ENCODE measurements at places on chromosomes 6 and 20.

GRCh38 chr20:34558320-34559218, at the start of gene MAP1LC3A:
MAP1LC3A (plus strand) TSS chr20:34558718; CDS start chr20:34558869, 151 bp downstream.
- DNase-seq, result peak; percentile 94

GRCh38 chr6:86706449-86706848, 230.9 kb upstream of the HTR1E start:
- DNase-seq, result no peak

DNA sequence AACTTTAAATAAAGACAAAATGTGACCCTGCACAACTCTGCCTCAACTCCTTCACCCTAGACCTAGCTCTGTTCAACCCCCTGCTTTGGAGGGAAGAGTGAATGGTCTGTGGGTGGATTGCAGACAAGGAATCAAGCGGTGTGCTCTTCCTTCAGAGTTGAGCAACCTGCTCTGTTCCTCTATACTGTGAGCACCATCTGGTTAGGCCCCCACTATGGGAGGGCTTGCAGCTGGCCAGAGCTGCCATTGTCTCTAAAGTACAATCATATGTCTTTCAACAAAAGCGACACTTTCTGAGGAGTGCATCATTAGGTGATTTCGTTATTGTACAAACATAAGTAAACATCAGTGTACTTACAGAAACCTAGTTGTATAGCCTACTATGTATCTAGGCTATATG, 406.1 kb upstream of the MARCKS start:
- DNase-seq, result no peak

DNA sequence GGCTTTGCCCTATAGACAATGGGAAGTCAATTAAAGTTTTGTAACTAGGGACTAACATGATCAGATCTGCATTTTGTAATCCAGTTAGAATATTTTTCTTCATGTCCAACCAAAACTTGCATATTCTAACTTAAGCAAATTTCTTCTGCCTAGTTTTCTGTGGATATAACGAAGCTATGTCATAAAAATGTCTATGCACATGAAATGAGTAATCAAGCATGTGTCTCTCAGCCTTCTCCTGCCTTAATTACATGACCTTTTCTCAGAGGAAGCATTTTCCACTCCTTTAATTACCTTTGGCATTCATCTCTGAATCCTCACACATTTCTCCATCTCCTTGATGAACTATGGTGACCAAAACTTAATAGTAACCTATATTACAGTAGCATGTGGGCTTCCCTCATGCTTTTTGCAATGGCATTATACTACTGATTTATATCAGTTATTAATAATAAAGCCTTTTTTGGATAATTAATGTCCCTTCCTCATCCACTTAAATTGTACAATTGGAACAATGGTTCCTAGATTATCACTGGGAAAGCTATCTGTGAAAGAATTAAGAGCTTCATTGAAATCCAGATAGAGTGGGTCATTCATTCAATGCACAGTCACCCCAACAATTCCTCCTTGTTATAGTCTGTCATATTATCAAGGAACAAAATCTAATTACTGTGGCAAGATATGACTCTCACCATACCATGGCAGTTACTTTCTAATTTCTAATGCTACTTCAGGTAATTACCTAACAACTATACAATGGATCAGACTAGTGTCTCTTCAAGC, 19.1 kb upstream of the FBXO9 start:
- no peak for DNase-seq

DNA sequence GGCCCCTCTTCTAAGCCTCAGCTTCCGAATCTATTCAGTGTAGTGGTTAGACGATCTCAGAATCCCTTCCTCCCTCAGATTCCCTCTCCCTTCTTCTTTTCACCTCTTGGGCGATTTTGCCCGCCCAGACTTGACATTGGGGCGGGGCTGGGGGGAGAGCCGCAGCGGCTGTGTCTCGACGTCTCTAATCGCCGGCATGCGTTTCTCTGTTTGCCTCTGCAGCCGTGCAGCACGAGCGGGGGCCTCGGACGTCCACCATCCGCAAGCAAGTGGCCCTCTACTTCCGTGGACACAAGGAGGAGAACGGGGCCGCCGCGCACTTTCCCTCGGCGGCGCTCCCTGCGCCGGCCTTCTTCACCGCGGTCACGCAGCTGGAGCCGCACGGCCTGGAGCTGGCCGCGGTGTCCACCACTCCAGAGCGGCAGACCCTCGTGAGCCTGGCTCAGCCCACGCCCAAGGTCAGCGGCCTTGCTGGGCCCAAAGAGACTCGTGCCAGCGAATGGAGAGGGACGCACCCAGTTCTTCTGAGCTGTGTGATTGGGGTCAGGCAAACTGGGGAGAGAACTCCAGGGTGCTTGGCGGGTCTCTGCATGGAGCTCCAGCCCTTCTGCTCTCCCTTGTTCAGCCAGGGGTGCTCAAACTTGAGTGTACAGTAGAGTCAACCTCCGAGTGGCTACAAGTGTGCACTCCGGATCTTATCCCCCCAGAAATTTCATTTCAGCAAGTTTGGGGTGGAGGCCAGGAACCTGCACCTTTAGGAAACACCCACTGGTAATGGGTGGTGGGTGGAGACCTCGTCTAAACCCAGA, 10.7 kb downstream of the NR2E1 start:
- no peak for DNase-seq

DNA sequence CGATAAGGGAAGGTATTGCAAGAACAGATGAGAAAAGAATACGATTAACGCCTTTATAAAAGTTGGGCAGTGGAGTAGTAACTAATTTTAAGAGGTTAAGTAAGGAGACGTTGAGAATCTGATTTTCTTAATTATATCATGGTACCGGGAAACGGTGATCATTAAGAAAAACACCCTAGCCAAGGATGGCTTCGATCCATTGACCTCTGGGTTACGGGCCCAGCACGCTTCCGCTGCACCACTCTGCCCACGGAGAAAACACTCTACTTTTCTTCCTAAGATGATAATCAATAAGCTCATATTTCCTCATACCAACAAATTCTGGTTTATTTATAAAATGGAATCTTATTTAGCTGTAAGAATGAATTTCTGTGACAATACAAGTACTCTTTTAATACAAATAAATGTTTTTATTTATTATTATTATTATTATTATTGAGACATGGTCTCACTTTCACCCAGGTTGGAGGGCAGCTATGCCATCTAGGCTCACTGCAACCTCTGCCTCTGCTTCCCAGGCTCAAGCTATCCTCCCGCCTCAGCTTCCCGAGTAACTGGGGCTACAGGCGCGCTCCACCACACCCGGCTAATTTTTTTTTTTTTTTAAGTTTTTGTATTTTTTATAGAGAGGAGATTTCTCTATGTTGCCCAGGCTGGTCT, 8.3 kb downstream of the POM121L2 start:
- no peak for DNase-seq

DNA sequence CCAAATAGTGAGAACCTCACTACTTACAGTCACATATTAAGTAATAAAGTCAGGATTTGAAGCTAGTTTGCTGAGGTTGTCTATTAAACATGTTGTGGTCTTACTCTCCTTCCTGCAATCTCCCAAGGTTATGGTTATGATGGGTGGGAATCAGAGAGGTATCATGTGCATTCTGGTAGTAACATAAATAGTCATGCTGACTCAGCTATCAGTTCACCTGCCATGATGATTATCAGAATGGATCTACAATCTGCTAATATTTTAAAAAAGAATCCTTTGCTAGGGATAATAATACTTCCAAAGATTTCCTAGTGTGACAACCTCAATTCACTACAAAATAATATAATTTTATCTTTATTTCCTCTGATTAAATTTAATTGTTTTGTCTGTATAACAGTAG, 671.9 kb downstream of the KHDRBS2 start:
- no peak for DNase-seq

DNA sequence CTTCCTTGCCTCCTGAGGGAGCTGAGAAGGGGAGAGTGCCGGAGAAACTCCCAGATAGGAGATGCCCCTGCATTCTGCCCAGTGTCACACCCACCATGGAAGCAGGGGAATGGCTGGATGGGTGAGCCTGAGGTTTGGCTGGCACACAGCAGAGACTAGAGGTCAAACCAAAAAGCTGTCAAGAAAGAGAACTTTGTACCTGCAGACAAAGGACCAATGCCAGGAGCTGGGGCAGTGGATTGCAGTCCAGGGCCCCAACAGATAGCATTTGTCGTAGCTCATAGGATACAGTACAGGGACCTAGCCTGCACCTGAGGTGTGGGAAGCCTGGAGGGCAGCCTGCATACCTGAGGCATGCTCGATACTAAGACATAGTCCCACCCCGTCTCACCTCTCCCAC, 106.1 kb upstream of the GLP1R start:
- no peak for DNase-seq

GRCh38 chr20:34037767-34038166, 44.1 kb downstream of the RALY start:
- DNase-seq, result no peak

- peak; percentile 88 for DNase-seq
Observed at GRCh38 chr6:142802124-142802523, 142.9 kb downstream of the HIVEP2 start.

DNA sequence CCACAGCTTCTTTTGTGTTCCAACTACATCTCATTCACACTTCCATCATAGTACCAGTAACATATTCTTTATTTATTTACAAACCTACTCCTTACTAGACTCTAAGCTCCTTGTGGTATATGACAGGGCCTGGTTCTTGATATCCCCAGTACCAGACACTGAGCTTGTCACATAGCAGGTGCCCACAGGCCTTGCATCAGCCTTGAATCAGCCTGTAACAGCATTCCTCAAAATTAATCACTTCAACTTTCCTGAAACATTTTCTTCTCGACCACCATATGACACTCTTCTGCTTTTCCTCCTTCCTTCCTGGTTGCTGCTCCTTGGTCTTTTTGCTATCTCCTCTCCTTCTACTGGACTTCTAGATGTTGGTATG, 24.7 kb upstream of the SRPK1 start:
- DNase-seq, result no peak

- no peak for DNase-seq
Observed at GRCh38 chr6:93679836-93680235, 260.5 kb upstream of the EPHA7 start.

DNA sequence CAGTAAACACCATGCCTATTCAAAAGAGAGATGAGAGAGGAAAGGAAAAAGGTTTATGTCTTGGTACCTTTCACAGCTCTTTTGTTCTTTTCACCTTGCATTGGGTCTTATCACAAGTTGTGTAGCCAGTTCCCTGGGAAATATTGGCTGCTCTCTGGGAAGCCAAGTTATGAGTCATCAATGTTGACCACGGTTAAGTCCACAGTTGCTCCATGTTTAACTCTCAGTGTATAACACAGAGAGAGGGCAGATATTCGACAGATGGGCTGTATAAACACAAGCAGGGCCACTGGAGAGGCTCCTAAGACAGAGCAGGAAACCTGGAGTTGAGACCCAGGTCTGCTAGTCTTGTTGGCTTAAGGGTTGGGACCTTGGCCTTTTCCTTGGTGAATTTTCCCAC, 718.6 kb downstream of the QKI start:
- no peak for DNase-seq

- no peak for DNase-seq
Observed at GRCh38 chr6:74579794-74580193, 626.1 kb downstream of the COL12A1 start.

DNA sequence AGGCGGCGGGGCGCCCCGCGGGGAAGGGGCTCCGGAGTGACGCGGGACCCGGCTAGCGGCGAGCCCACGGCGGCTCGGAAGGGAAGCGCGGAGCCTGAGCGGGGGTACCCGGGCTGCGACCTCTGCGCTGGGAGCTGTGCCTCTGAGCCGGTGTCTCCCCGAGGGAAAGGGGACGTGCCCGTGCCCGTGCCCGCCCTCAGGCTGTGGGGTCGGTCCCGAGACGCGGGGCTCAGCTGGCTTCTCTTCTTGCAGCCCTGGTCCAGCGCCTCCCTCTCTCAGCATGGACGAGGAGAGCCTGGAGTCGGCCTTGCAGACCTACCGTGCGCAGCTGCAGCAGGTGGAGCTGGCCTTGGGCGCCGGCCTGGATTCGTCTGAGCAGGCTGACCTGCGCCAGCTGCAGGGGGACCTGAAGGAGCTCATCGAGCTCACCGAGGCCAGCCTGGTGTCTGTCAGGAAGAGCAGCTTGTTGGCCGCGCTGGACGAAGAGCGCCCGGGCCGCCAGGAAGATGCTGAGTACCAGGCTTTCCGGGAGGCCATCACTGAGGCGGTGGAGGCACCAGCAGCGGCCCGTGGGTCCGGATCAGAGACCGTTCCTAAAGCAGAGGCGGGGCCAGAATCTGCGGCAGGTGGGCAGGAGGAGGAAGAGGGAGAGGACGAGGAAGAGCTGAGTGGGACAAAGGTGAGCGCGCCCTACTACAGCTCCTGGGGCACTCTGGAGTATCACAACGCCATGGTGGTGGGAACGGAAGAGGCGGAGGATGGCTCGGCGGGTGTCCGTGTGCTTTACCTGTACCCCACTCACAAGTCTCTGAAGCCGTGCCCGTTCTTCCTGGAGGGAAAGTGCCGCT, 686 bp downstream of the ZGPAT start:
- DNase-seq, result no peak

- no peak for DNase-seq
Observed at GRCh38 chr6:143009851-143010250, 50.8 kb upstream of the AIG1 start.

- no peak for DNase-seq
Observed at GRCh38 chr6:118292558-118292957, 255.5 kb upstream of the PLN start.

DNA sequence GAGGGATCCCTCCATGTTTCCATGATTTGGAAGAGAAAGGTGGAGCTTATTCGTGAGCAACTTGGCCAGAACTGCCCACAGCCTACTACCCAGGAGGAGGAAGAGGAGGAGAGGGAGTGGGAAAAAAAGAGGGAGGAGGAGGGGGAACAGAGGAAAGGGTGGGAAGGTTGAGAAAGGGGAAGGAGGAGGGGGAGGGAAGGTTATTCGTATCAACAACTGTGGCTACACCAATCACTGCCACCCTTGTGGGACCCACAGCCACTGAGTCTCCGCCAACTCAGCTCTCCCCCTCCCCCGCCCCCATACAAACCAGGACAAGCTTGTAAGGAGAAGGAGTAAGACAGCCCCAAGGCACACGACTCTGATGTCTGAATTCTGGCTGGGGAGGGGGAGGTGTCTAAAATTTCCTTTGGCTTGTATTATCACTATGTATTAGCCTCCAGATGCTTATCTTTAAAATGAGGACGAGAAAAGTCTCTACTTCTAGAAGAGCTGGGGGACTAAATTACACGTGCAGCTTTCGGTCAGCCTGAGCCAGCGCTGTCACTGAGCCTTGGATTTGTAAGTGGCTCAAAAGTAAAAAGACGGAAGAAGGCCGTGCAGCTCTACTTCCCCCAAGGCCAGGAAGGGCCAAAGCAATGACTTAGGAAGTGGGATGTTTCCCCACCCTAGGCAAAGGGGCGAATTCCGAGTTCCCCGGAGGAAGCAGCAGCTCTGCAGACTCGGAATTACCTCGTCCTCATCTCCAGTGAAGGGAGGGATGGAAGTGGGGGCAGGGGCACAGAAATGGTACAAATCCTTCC, 1.0 kb downstream of the FKBP1A start:
- no peak for DNase-seq

DNA sequence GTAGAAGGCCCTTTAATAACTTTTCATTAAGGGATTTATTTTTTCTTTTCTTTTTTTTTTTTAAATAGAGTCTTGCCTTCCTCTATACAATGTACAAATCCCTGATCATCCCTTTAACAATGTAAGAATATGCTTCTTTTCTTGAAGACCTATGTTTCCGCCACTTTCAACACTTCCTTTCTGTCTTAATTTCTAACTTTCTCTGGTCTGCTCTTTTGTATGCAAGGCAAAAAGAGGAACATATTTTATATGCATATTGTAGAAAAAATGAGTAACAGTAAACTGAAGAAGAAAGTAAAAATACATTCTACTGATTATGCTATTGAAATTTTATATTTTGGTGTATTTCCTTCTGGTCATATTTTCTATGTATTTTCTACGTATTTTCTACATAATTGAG, 484.7 kb downstream of the TFAP2B start:
- DNase-seq, result no peak

Data from amniotic stem cell (primary cell).